Activated CD4-positive, CD25-positive, alpha-beta regulatory T cell treated with anti-CD3 and anti-CD28 coated beads, Interleukin-2, amount 50 U/mL, for 72 hours (primary cell): ENCODE measurements at places on chromosomes 3 and 15.

DNA sequence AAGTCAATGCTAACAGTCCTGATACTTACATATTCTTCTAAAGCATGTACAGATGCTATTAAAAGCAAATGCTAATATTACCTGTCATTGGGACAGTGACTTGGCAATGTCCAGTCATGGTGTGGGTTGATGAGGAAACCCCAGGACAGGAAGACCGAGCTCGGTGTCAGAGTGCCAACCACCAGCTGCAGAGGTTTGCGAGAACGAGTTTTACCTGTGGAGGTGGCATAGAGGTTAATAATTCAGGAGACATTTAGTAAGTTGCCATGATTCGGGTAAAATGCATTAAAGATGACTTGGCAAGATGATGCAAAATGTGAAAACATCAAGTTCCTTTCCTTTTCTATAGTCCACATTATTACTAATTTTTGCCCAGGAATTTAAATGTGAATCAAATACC, 94.5 kb downstream of the ABI3BP start:
- DNase-seq: no peak

DNA sequence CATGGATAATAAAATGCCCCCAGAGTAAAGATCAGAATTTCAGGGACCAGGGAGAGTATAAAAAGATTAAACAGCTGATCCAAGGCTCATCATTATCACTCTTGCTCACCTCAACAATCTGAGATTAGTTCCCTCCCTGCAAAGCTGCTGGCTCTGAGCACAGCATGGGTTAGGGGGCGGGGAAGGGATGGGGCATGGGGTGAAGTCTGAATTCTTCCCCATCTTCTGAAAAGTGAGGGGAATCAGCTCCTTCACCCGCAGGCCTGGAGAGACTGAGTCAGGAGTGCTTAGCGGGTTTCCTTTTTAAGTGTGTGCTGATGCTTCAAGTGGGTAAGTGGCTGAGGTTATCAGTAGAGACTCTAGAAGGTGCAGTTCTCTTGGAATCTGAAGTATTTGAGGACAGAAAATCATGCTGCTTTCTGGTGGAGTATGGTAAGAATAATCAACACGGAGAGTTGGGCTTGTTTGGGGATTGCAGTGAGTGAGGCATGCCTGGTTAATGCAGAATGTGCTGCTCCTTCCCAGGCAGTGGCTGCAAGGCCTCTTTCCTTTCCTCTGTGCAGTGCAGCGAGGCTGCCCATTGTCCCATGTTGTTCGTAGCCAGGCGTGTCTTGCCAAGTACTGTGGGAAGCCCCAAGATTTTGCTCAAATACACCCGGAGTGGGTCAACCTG, 59.2 kb upstream of the TRAK1 start:
- DNase-seq: no peak

GRCh38 chr3:72379500-72380187, 468.6 kb downstream of the SHQ1 start:
- DNase-seq: no peak

DNA sequence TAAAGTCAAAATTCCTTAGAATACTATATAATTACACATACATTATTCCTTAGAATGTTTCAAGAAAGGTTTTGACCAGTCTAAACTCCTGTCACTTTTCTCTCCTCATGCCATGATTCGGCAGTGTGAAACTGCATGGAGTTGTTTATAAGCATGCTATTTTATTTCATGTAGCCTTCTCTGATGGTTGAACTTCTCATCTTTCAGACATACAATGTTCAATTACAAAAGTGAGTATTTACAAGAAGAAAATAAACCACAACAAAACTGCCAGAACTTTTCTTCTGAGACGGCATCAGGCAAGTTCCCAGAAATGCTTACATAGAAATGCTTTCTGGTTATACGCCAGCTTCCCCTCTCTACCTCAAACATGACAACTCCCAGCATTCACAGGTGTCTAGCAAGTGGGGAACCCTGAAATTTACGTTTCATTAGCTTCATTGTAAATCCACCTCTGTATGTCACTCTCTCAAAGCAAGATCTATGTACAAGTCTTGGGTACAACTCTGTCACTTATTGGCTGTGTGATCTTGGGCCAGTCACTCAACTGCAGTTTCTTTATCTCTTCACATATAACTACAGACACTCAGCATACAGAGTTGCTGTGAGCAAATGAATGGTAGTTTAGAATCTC, 42.7 kb downstream of the HDGFL3 start:
- no peak for DNase-seq

DNA sequence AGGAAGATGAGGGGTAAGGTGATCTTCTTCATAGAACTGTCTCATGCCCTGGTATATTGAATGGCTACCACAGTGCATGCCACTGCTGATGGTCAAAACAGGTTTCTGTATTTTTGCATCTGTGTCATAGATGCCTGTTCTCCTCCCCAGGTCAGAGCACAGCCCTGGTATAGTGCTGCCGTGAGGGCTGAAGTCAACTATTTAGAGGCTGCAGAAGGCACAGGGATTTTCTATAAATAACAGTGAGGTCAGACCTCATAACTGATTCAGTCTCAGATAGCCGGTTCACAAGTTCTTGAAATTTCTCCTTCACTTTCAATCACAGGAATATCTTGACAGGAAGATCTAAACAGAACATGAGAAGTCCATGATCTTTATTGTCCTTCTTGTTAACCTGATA, 99.2 kb upstream of the NUDT16 start:
- no peak for DNase-seq

GRCh38 chr15:23050708-23051107, 11.3 kb upstream of the TUBGCP5 start:
- DNase-seq: no peak

DNA sequence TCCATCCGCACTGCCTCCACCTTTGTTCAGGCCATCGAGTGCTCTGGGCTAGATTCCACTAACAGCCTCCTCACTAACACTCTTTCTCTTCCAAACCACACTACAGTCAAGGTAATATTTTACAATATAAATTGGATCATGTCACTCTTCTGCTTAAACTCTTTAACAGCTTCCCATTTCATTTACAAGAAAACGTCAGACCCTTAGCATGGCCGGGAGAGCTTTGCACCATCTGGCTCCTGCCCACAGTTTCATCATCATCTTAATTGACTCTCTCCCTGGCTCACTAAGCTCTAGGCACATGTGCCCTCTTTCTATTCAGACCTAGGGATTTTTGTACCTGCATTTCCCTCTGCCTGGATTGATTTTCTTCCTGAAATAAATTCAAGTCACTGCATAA, 354.7 kb downstream of the FGF12 start:
- no peak for DNase-seq

- DNase-seq: no peak
Observed at GRCh38 chr3:107921038-107921437, 169.8 kb downstream of the CD47 start.

DNA sequence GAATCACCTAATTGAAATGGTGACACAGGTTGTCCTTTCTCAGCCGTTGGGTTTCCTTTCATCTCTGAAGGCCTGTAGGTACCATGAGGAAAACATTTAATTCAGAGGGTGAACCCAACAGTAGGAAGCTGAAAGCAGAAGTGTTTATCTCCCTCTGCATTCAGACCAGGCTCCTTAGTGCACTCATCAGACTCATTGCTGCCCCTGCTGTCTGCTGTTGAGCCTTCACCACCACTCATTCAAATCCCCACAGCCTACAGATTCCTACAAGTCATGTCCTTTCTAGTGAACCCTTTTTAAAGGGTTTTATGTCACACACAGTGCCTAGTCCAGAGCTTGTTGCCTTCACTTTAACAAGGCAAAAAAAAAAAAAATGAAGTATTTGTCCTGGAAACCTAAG, 13.4 kb downstream of the WDR48 start:
- no peak for DNase-seq

DNA sequence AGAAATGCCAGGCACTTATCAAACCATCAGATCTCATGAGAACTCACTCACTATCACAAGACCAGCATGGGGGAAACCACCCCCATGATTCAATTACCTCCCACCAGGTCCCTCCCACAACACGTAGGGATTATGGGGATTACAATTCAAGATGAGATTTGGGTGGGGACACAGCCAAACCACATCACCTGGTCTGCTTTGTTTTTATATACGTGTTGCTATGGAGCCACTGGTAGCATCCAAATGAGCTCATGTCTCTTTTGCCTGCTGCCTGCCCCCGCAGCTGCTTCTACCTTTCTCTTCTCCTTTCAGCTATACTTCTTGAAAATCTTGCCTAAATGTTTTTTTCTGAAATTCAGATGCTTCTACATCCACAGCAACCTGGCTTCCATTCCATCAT, 26.8 kb upstream of the PCOLCE2 start:
- DNase-seq: no peak
